Activated CD4-positive, alpha-beta T cell treated with anti-CD3 and anti-CD28 coated beads for 36 hours (primary cell): ENCODE measurements at places on chromosomes 5 and 9. TPM values are rescaled to one million over a fixed set of nuclear protein-coding genes. Genes with fewer than 3 reads are reported as not detected.
A peak's percentile ranks its signal among the peaks of the same experiment; 100 is the strongest.

CDKN2B-AS1 gene
- total RNA-seq: 0.21 TPM

- no peak overlapping the region for H3K27ac ChIP-seq
- no peak overlapping the region for H3K4me3 ChIP-seq
- peaks cover 7% of the 10 kb centered on the region for H3K4me1 ChIP-seq
- DNase-seq: no peak
- H3K36me3 ChIP-seq: no peaks in the 10 kb centered on the region
These were observed 114.9 kb upstream of the ADAMTS16 start for GRCh38 chr5:5025098-5025773.

CCDC192 gene
- total RNA-seq: not detected

BNC2 gene
- total RNA-seq: not detected

- peaks cover 6% of the 10 kb centered on the region for H3K27me3 ChIP-seq
- H3K27ac ChIP-seq: no peak overlapping the region
- H3K4me1 ChIP-seq: no peaks in the 10 kb centered on the region
- no peak overlapping the region for H3K4me3 ChIP-seq
- DNase-seq: no peak
These were observed 16.6 kb downstream of the UGT3A1 start for GRCh38 chr5:35974570-35974969.

DNA sequence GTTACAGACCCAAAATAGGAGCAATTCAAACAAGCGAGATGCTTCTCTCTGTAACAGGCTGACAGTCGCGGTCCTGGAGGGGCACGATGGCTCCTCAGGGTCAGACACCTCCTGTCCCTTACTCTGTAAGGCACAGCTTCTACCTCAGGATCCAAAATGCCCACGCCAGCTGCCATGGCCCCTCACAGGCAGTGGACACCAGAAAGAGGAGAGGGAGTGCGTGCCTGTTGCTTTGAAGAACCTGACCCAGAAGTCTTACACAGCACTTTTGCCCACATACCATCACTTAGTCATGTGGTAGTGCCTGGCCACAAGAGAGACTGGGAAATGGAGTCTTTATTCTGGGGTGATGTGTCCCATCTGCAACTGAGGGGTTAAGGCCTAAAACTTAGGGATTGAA, 11.6 kb upstream of the ABL1 start:
- no peaks in the 10 kb centered on the region for H3K27me3 ChIP-seq
- H3K4me3 ChIP-seq: no peak overlapping the region
- peaks cover 2% of the 10 kb centered on the region for H3K36me3 ChIP-seq

- no peak overlapping the region for H3K27ac ChIP-seq
- H3K36me3 ChIP-seq: peaks cover 1% of the 10 kb centered on the region
- no peak for DNase-seq
- H3K4me3 ChIP-seq: no peak overlapping the region
These were observed 565 bp downstream of the HTR1A start for GRCh38 chr5:63961598-63962161.

- H3K27me3 ChIP-seq: peaks cover 3% of the 10 kb centered on the region
- H3K36me3 ChIP-seq: no peaks in the 10 kb centered on the region
- DNase-seq: no peak
These were observed 73.7 kb upstream of the FST start for GRCh38 chr5:53406630-53407316.

FLT4 gene
- total RNA-seq: 0.75 TPM

DNA sequence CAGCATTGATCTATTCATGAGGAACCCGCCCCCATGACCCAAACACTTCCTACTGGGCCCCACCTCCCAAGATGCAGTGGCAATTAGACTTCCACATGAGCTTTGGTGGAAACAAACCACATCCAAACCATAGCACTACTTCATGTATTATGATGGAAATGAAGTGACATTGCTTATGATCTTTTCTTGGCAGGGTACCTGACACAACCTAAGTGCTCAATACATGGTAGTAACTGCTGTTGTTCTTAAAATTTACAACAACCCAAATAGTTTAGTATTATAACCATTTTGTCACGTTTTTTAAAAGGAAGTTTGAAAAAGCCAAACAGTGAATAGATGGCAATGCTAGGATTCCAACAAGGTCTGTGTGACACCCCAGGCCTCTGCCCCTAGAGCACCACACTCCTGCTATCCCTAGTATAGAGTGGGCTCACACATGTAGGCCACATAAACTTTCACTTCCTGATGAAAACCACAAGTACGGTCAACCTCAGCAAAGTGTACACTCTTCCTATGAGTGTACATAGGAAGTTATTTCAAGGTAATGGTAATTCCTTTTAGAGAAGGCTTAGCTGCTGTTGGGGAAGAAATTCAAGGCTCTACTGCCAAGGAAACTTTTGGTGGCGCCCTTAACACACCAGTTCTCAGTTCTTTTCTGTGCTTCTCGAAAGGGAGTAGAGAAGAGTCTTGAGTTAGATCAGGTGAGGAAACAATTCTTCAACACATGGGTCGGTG, 97.6 kb downstream of the ARSB start:
- no peak overlapping the region for H3K4me3 ChIP-seq
- H3K27me3 ChIP-seq: no peaks in the 10 kb centered on the region
- peak; percentile 11 for DNase-seq
- no peak overlapping the region for H3K27ac ChIP-seq
- H3K4me1 ChIP-seq: peaks cover 18% of the 10 kb centered on the region

DNA sequence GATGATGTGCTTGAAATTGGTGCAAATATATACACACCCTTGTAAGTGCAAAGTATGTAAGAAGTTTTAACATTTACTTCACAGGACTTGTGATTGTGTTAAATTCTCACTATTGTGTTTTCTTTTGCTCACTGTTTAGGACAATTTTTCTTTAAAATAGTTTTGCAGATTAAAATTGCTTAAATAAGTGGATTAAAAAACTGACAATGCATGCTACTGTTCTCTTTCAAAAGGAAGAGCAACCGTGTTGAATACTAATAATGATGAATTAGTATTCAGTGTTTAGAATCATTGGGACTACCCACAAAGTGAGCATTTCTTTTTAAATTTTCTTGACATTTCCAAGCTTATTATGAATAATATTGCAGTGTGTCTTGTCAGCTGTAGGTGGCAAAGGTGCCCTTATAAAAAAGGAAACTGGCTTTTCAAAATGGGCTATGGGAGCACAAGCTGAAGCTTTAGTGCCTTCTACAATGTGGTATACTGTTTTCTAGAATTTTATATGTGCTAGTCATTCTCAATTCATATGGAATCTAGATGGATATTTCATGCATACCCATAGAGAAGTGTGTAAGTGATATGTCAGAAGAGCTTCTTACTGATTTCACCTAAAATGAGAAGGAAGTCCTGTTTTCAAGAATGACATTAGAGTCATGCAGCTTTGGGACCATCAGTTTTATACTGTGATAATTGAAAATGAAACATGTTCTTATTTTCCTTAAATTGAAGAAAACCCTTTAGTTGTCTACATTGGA, 35.4 kb downstream of the SREK1 start:
- H3K27me3 ChIP-seq: no peaks in the 10 kb centered on the region
- peaks cover 20% of the 10 kb centered on the region for H3K4me1 ChIP-seq
- H3K4me3 ChIP-seq: no peak overlapping the region
- no peak for DNase-seq
- no peak overlapping the region for H3K27ac ChIP-seq

DNA sequence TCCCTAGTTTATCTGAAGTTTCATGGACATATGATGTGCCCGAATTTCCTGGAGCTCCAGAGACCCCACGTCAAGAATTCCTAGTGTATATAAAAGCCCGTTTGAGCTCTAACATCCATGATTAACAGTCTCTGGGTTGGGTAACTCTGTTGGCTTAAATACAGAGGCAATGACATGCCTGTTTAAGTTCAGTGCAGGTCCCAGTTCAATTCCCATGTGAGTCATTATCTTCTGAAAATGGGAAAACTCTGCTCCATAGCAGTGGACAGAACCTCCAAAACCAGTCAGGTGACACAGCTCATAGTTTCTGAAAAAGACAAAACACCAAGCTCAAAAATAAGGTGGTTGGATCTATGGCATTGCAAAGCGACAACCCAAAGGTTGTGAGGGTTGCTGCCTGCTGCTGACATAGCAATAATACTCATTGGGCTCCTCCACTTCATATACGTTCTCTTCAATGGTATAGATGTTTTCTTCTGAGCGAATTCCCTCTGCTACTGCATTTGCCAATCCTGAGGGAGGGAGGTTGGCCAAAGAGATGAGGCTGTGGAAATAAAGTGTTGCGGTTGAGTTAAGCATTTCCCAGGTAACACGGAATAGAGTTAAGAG, 22.0 kb downstream of the HAVCR2 start:
- H3K27ac ChIP-seq: no peak overlapping the region
- H3K4me1 ChIP-seq: no peaks in the 10 kb centered on the region
- H3K4me3 ChIP-seq: no peak overlapping the region
- H3K27me3 ChIP-seq: no peaks in the 10 kb centered on the region
- no peak for DNase-seq

F2RL1 gene
- 1.3 TPM for total RNA-seq

- H3K36me3 ChIP-seq: no peaks in the 10 kb centered on the region
- no peak overlapping the region for H3K27ac ChIP-seq
- peaks cover 3% of the 10 kb centered on the region for H3K4me1 ChIP-seq
- no peak for DNase-seq
- H3K4me3 ChIP-seq: peak overlapping the region; percentile 43
These were observed 71.2 kb downstream of the C9orf50 start for GRCh38 chr9:129549684-129550083.

DNA sequence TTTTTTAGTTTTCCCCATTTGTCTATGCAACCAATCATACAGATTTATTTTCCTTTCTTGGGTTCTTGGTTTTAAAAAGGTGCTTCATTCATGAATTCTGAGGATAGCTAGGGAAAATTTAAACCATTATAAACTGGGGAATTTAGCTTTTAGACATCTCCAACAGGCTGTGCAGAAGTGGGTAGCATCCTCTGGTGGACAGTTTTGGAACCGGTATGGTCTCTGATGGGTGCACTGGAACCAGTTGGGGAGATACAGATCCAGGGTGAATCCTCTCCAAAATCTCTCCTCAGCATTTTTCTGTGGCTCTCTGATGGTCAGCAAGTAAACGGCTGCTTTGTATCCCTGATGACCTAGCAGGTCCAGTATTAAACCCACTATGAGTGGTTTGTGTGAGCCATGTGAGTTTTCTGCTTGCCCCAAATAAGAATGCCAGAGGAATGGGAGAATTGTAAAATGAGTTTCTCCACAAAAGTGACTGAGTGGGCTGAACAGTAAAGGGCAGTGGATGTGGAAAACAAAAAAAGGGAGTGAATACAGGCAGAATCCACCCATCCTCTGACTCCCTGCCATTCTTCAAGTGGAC, 9.1 kb upstream of the DNAJC25 start:
- peaks cover 7% of the 10 kb centered on the region for H3K27me3 ChIP-seq
- H3K4me1 ChIP-seq: no peaks in the 10 kb centered on the region
- no peak overlapping the region for H3K4me3 ChIP-seq
- no peaks in the 10 kb centered on the region for H3K36me3 ChIP-seq

DNA sequence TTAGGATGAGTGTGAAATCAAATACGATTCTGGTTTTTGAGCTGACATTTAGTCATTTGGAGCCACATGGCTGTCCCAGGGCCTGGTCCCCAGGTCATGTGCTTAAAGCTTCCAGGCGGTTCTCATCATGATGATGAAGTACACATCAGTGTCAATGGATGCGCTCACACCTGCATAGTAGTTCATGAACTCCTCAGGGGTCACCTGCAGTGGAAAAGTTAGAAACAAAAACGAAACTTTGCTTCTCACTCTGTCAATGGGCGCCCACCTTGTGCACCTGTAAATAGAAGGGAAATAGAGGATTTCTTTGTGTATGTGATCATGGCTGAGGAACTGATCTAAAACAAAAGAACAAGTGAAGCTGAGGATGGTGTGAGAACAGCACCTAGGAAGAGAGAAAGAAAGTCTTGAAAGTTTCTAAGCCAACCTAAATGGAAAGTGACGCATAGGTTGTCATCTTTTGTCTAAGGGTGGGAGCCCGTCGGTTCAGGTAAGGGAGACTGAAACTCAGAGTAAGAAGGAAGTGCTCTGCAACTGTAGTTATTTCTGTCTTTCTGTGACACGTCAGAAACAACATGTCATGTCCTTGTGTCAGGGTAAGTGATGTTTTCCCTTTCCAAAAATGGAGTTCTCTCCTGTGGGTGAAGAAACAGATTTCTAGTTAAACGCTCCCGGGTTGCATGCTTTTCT, 33.8 kb downstream of the CAPSL start:
- H3K36me3 ChIP-seq: peaks cover 8% of the 10 kb centered on the region
- H3K27ac ChIP-seq: peak overlapping the region; percentile 91
- no peaks in the 10 kb centered on the region for H3K27me3 ChIP-seq
- H3K4me1 ChIP-seq: peaks cover 84% of the 10 kb centered on the region
- peak; percentile 69 for DNase-seq

IRX2 gene
- not detected for total RNA-seq

GRCh38 chr5:79853676-79854418, 137.2 kb downstream of the MTX3 start:
- peaks cover 5% of the 10 kb centered on the region for H3K4me1 ChIP-seq
- no peaks in the 10 kb centered on the region for H3K36me3 ChIP-seq
- H3K4me3 ChIP-seq: no peak overlapping the region
- no peak overlapping the region for H3K27ac ChIP-seq
- H3K27me3 ChIP-seq: no peaks in the 10 kb centered on the region

DNA sequence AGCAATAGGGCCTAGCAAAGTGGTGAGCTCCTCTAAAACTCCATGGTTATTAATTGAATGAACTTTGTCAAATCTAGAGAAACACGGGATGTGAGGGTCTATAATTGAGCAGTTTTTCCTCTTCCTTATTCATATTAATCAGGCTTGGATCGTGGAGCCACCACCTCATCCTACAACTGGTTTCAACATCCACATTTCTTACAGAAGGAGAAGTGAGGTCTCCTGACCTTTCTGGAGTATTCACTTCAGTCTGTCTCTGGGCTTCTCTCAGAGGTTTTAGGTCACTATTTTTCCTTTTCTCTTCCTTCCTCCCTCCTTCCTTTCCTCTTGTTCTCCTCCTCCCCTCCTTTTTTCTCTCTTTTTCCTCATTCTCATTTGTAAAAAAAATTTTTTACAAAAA, 177.3 kb upstream of the ACTBL2 start:
- H3K4me1 ChIP-seq: no peaks in the 10 kb centered on the region
- H3K27me3 ChIP-seq: peaks cover 2% of the 10 kb centered on the region
- H3K27ac ChIP-seq: no peak overlapping the region
- H3K36me3 ChIP-seq: no peaks in the 10 kb centered on the region

PARP8 gene
- 38.8 TPM for total RNA-seq

GRCh38 chr9:96758845-96759673, 18.8 kb downstream of the ZNF510 start:
- no peak for DNase-seq
- H3K27me3 ChIP-seq: no peaks in the 10 kb centered on the region
- no peak overlapping the region for H3K4me3 ChIP-seq
- no peak overlapping the region for H3K27ac ChIP-seq
